ENCODE measurements at places on chromosomes 4 and X. TPM values are rescaled to one million over a fixed set of nuclear protein-coding genes. Genes with fewer than 3 reads are reported as not detected.

The ABCG2 gene
- 1.4 TPM for total RNA-seq

- no peak for DNase-seq
Observed at GRCh38 chr4:2939383-2940243, 23.6 kb downstream of the NOP14 start.

DNA sequence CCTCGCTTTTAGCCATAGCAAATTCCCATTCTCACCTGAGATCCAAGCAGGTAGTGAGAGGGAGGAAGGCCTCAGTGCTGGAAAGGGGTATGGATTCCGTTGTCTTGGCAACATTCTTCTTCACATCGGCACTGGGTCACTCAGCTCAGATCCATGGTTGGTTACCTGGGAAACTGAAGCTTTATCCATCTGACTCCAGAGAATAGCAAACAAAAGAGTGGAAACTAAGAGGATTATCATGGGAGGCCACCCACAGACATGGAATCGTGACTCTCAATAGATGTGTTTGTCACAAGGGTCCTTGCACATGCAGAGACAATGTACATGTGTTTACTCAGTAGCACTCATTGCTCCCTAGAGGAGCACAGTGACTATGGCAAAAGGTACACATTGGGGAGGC, 81.0 kb downstream of the MAGED4 start:
- DNase-seq, result no peak

GRCh38 chr4:183071222-183071621, 27.8 kb upstream of the WWC2 start:
- DNase-seq, result no peak
